MG63 (cell line): ENCODE measurements at places on chromosomes 7 and 10. TPM values are rescaled to one million over a fixed set of nuclear protein-coding genes. Genes with fewer than 3 reads are reported as not detected.

DNA sequence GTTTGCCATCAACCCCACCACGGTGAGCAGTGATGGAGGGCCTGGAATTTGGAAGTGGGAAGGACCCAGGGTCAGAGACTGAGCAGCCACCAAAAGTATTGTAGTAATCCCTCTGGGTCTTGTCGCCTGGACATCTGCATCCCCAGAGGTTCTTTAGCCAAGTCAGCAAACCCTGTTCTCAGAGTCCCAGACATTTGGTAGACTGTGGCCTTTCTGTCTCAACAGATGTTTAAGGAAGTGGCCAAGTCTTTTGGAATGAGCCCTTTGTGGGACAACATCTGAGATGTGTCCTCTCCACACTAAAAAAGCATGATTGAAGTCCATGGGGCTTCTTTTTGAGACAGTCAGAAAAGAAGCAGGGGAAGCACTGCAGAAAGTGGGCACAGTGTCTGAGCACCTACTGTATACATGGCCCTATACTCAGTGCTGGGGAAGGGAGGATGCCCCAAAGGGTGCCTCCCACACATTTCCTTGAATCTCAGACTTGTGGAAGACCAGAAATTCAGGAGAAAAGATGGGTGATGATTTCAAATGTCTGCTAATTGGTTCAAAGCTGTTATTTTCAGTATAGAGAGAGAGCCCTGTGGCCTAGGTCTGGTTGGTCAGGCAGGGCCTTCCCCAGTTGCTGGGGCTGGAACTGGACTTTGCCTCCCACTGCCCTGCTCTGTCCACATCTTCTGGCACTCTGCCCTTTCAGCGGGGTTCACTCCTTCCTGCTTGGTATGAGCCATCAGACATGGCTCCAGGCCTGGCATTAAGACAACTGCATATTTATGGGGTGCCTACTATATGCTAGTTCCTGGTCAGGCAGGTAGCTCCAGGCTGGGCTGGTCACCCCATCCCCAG lies 26.5 kb upstream of the VSIR start:
- peak; percentile 23 for DNase-seq

The COL17A1 gene
- total RNA-seq: 0.30 and 0.74 TPM in 2 replicates

GRCh38 chr7:1560620-1561031 lies 4.6 kb upstream of the TMEM184A start:
- no peak for DNase-seq

The CHN2 gene
- total RNA-seq: 3.7 and 20.1 TPM in 2 replicates

DNA sequence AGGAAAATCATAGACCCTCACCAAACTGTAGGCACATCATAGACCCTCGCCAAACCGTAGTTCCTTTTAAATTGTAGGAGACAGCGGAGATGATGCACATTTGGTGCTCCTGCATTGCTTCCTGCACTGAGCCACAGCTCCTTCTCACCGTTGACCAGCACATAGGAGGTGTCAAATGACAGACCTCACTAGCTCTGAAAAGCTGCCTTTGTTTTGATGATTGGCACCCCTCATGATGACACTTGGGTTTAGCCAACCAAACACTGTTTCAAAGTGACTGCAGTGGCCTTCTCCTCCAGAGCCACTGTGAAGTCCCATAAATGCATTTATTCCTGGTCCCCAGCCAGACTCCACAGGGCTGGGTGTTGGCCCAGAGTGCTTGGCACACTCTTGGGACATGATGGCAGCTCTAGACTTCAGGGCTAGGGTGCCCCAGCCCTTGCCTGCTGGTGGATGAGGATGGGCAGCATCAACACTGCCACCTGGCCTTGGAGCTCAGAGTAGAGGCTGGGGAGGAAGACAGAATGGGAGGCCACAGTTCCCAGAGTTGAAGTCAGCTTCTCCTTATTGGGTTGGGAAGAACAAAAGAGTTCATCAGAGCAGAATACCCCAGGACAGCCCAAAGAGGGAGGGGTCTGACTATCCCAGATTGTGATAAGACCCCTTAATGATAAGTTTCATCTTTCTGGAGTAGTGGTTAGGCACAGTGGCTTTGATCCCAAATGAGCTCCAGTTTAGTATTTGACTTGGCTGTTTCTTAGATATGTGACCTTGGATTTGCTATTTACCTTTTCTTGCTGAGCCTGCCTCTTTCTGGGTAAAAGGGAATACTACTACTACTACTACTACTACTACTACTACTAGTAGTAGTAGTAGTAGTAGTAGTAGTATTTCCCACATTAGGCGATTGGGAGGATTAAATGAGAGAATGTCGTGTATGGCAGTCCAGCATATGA lies 75.3 kb downstream of the MTPN start:
- DNase-seq: no peak

The ODAD2 gene
- 3.9 TPM in 2 replicates for total RNA-seq

- no peak for DNase-seq
These were observed 4.0 kb downstream of the GNB2 start for GRCh38 chr7:100677308-100678267.

The INHBA gene
- total RNA-seq: 0.07 and 0.56 TPM in 2 replicates

DNA sequence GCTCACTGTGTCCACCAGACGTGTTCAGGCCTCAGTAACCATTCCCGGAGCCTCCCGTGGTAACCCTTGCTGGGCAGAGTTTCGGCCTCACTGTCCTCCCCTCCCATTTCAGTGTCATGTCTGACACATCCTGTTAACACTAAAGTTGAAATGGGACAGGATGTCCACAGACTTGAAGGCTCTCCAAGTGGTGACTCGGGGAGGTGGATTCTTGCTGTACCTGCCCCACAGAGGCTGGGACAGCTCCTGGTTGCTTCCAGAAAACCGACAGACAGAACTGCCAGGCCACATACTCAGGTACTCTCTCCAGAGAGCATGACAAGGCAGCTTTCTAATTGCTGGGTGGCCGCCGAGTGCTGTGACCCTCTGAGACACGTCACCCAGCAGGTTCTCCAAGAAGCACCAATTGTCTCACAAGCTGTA lies 17.9 kb upstream of the CYTH3 start:
- peak; percentile 36 for DNase-seq

DNA sequence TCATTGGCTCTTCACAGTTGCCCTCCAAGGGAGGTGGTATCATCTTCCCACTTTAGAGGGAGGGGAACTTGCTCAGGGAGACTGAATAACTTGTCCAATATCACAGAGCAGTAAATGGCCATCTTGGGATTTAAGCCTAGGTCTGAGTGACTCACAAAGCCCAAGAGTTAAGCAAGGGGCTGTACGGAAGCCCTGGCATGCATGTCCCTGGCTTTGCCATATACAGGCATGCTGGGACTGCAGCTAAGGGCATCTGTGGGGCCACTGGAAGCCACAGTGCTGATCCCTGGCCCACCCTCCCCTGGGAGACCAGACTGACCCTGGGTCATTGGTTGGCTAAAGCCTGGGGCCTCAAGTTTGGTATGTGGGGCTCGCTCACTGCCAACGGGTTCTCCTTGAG lies 3.1 kb downstream of the VSIR start:
- DNase-seq: peak; percentile 42

GRCh38 chr7:84191842-84192241 lies 2.7 kb downstream of the SEMA3A start:
- DNase-seq: no peak

GRCh38 chr7:90933041-90933440 lies 331.2 kb upstream of the FZD1 start:
- DNase-seq: no peak

- DNase-seq: no peak
These were observed 168.1 kb upstream of the MALRD1 start for GRCh38 chr10:18880530-18880929.

- peak; percentile 17 for DNase-seq
These were observed 933 bp upstream of the RNF32 start for GRCh38 chr7:156639426-156640256.

DNA sequence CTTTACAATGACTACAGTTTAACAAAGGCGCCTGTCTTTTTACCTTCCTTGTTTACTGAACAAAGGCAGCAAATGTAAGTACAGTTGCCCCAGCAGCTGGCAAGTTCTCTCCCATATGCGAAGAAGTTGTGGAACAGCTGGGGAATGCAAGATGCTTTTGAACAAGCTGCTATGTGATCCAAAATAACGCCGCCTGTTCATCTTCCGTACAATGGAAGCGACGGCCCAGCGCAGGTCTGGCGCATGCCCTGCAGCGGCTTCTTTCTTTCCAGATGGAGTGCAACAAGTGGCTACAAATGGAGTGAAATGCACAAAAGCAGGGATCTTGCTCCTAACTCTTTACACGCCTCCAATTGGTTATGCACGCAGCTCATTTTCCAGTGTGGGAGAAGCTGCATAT lies 97.0 kb upstream of the SVIL start:
- no peak for DNase-seq

- DNase-seq: peak; percentile 61
These were observed 70.4 kb downstream of the CUBN start for GRCh38 chr10:17059197-17059688.

The CYP26C1 gene
- total RNA-seq: not detected in 2 replicates

DNA sequence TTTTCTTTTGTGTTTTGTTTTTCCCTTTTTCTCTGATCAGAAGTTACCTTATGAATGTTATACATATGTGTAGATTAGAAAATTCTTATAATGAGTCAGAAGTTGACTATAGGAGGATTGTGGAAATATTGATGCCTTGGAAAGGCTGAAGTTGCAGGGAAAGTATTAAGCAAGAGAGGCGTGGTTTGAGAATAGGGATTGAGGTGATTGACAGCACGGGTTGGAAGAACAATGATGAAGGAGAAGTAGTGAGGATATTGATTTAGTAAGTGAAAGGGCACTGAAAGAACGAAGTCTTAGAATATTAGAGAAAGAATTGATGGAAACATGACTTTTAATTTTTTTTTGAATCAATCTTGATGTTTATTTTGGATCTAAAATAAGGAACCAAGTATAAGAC lies 176.0 kb downstream of the EXOC4 start:
- DNase-seq: no peak

DNA sequence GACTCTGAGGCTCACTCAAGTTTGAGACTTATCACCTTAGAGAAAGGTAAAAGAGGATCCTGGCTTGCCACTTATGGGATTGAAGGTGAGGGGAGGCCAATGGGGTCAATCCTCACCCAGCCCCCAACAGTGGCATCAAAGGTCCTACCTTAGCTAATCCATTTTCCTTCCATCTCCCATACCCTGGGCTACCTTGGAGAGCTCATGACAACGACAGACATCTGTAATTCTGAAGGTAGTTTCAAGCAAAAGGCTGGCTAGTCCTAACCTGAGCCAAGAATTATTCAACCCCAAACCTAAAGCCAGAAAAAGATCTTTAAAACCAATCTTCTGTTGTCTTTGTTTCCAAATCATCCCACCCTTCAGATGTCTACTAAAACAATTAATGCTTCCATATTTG lies 179.2 kb upstream of the GHITM start:
- DNase-seq: no peak
